ENCODE measurements at places on chromosomes 2 and 18.

GRCh38 chr18:51655327-51655698, 457.8 kb upstream of the MEX3C start:
- no peak for DNase-seq

DNA sequence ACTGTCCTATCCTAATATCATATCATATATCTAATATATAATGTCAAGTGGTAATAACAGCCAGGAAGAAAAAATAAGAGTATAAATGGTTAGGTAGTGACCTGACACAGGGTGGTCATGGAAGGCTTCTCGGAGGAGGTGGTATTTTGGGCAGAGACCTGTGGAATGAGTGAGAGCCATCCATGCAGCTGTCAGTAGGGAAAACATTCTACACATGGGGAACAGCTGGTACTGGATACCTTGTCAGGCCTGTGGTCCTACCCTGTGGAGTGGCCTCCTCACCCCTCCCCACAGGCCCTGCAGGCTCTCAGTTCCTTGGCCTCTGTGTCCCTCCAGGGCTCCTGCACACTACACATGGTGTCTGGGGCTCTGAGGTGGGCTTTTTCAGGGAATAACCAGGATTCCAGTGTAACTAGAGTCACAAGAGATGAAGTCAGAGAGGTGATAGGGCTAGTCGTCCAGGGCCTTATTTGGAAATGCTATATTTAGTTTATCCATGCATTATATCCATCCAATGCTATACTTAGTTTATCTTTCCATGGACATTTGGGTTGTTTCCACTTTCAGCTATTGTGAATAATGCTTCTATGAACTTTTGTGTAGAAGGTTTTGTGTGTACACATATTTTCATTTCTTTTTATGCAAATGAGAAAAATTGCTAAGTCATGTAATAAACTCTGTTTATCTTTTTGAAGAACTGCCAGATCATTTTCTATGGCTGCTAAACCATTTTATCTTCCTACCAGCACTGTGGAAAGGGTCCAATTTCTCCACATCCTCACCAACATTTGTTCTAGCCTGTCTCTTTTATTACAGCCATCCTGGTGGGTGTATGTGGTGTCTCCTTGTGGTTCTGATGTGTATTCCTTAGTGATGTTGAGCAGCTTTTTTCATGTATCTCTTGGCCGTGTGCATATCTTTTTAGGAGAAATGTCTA, 75.6 kb downstream of the TPGS2 start:
- DNase-seq = no peak

DNA sequence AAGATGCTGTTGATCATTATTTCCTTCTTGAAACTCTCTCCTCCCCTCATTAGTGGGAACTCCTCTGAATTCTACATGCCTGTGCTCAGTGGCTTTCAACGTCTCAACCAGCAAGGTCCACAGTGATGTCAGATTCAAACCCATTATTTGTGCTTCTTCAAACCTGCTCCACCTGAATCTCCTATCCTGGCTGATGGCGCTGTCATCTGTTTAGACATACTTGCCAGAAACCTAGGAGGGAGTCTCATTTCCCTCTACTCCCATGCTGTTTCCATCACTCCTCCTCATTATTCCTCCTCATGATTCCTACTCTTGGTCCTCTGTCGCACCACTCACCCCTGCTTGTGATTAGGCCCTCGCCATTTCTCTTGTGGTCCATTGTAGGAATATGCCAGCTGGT, 2.9 kb upstream of the LPIN2 start:
- no peak for DNase-seq

DNA sequence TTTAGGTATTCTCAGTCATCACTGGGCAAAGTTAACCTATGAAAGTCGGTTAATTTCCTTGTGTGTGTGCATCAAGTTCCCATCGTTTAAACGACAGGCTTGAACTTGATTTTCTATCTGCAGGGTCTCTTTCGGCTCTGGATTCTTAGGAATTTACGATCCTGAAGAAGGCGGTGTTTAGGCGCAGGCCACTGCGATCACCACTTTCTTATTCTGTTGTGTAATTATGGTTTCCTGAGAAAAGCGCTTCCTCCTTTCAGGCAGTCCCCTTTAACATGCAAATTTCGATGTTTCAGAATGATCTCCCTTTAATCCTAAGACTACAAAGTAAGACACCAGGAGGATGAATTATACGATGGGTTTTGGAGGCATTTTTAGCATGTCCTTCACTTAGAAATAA, 27.9 kb upstream of the MBP start:
- DNase-seq = no peak
